A172 (cell line): ENCODE measurements at places on chromosomes 7 and 10. TPM values are rescaled to one million over a fixed set of nuclear protein-coding genes. Genes with fewer than 3 reads are reported as not detected.

The MRPL32 gene
- 159 and 181 TPM in 2 replicates for total RNA-seq

The NUTM2E gene
- 0.07 TPM in 1 of 2 replicates, not detected in the other for total RNA-seq

The STEAP2 gene
- 2.5 and 18.5 TPM in 2 replicates for total RNA-seq

The KIAA1217 gene
- total RNA-seq = 3.8 and 4.7 TPM in 2 replicates

The ADIRF gene
- not detected in 2 replicates for total RNA-seq

The POLL gene
- total RNA-seq = 11.6 and 18.4 TPM in 2 replicates

The CALHM3 gene
- total RNA-seq = 4.7 and 4.8 TPM in 2 replicates

The LIPF gene
- not detected in 2 replicates for total RNA-seq

The CPN1 gene
- not detected in 2 replicates for total RNA-seq

The GSDME gene
- 39.0 and 43.0 TPM in 2 replicates for total RNA-seq

The CD36 gene
- total RNA-seq = 0.05 and 2.7 TPM in 2 replicates

The SMURF1 gene
- 19.7 and 20.0 TPM in 2 replicates for total RNA-seq

The NPY4R2 gene
- total RNA-seq = not detected in 2 replicates

The IRF5 gene
- 17.4 and 20.8 TPM in 2 replicates for total RNA-seq

The TACC2 gene
- 4.4 and 8.5 TPM in 2 replicates for total RNA-seq

The SEC31B gene
- 1.4 TPM in 2 replicates for total RNA-seq

The AKR1C4 gene
- not detected in 2 replicates for total RNA-seq

- DNase-seq = no peak
These were observed 811 bp downstream of the RGS10 start for GRCh38 chr10:119541459-119542356.

GRCh38 chr7:73829505-73829904, 1.3 kb upstream of the CLDN4 start:
- DNase-seq = no peak

GRCh38 chr7:137862358-137862757, 15.6 kb upstream of the DGKI start:
- DNase-seq = no peak

- no peak for DNase-seq
These were observed 32.6 kb downstream of the KIAA1217 start for GRCh38 chr10:24241536-24242040.

DNA sequence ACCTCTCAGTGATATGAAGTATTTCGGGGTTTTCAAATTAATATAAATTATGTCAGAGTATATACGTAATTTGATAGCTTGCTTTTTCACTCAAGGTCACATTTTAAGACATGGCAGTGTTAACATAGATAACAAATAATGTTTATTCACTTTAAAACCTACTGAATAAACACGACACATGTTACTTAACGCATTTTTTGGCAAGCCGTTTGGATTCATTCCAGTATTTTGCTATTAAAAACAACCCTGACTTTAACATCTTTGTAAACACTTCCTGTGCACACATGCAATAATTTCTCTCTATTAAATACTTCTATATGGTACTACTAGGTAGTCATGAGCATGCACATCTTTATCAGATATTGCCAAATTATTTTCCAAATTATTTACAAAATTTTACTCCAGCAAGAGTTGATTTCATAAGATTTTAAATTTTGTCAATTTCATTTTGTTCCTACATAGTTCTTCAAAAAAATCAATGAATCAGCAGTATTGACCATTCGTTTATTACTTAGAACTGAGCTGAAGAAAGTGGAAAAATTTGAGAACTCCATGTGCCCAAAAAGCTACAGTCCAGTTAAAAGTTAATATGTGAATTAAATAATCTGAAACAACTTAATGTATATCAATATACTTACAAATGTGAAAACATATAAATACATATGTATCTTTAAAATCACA, 26.8 kb upstream of the THSD7A start:
- no peak for DNase-seq

GRCh38 chr10:131961047-131961776, 20.5 kb downstream of the BNIP3 start:
- DNase-seq = no peak

DNA sequence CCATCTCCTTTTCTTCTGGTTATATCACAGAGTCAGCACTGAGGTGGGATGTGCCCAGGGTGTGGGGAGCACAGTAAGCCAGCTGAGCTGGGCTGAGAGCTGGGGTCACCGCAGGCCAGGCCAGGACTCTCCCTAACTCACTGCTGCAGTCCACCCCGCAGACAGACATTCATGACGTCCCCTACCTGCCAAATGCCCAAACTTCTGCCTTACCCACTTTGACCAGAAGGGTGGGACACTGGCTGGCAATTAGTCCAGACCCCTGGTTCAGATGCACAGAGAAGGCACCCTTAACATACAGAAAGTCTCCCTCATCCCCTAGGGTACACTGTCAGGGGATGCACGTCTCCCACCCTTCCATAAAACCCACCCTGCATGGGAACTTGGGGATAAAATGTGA, 2.1 kb downstream of the DRGX start:
- DNase-seq = no peak

DNA sequence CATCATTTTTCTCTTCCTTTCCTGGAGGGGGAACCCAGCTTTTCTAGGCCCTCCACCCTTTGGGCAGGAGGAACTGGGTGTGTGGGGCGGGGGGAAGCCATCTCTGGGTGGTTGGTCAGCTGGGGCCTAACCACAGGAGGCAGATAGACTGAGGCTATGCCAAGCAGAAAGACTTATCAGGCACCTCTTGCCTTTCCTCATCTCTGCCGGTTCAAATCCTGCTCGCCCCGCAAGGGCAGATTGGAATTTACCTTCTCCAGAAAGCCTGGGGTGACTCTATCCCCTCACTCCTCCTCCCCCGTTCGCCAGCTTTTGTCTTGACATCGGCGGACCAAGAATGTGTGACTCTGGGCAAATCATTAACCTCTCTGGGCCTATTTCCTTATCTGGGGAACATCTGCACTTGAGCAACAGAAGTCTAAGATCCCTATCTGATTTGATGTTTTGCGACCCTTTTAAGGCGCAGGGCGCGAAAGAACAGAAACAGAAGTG, 584 bp upstream of the GARS1 start:
- DNase-seq = peak; percentile 55

- DNase-seq = no peak
These were observed 181.7 kb downstream of the ST7 start for GRCh38 chr7:117134889-117135552.

- no peak for DNase-seq
These were observed 55.5 kb downstream of the AOAH start for GRCh38 chr7:36668750-36669149.

DNA sequence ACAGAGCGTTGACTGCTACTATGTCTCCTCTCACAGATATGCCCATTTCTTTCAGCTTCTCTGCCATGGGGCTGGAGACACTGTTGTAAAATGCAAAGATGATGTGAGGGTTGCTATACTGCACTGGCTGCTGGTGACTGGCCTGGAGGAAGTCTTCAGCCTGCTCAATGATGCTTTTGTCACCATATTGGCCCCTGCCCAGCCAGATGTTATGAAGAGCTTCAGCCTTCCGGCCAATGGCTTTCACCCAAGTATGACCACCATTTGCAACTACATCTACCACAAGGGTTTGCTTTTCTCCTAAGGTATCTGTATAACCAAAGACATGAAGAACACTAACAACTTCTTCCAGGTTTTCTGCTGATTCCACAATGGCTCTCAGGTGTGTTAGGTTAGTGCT, 1.6 kb downstream of the C7orf25 start:
- DNase-seq = no peak

GRCh38 chr7:48337012-48337621, 165.9 kb downstream of the ABCA13 start:
- DNase-seq = peak; percentile 36

DNA sequence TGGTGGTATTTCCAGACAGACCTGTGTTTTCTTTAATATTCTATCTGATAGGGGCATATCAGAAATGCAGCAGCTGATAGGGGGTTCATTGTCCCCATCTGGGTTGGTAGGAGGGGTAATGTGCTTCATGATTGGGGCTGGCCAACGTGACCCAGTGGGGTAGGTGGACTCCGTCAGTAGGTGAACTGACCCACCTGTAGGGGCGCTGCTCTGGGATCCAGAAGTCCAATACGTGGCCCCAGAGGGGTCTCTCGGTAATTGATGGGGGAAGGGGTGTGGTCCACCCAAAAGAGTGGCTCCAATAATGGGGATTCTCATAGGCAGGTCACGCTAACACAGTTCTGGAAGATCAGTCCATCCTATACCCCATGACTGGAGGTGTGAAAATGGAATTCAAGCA, 112.0 kb downstream of the PRLHR start:
- DNase-seq = no peak

GRCh38 chr7:50663396-50664102, 98.3 kb upstream of the DDC start:
- DNase-seq = no peak

DNA sequence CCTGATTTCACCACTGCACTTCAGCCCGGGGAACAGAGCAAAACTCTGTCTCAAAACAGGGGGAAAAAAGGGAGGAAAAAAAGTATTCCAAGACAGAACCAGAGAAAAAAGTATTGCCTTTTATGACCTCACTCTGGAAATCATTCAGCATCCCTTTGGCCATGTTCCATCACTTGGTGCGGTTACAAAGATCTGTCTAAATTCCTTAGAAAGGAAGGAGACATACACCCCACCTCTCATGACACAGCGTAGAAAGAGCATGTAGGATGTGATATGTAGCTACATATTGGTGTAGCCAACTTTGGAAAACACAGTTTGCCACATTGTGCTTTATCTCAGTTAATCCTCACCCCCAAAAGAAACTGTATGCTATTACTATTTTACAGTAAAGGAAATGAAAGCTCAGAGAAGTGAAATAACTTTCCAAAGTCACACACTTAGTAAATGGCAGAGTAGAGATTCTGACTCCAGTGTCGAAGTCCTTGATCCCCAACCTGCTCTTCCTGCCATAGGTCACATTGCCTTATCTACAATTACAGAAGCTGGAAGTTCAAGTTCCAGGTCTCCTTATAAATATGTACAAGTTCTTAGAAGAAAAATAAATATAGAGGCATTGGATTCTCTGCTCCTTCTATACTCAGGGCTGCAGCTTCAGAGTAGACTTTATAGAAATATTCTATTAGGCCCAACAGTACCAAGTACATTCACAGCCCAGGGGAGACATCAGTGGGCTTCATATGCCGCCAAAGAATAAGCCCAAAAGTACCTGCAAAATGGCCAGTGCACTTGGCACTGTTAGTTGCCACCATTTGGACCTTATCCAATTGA, 91.6 kb upstream of the KMT2E start:
- no peak for DNase-seq

DNA sequence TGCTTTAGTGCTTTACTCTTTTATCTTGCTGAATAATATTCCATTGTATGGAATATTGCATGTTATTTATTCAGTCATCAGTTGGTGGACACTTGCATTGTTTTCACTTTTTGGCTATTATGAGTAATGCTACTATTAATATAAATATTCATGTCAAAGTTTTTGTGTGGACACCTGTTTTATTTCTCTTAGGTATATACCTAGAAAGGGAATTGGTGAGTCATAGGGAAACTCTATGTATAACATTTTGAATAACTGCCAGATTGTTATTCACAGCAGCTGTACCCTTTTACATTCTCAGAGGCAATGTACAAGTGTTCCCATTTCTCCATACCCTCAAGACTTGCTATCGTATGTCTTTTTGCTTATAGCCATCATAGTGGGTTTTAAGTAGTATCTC, 268.7 kb downstream of the SEMA3A start:
- DNase-seq = no peak

DNA sequence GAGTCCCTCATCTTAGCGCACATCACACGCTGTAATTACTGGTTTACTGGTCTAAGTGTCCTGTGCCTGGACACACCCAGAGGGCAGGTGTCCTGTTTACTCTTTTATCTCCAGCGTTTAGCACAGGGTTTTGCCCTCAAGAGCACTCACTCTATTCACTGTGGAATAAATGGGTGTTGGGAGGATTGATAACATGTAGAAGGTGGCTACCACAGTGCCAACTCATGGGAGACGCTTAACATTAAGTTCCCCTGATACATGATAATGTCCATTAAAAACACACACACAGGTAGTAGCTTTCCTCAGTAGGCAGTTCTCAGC, 96.1 kb upstream of the EFCAB10 start:
- DNase-seq = no peak

DNA sequence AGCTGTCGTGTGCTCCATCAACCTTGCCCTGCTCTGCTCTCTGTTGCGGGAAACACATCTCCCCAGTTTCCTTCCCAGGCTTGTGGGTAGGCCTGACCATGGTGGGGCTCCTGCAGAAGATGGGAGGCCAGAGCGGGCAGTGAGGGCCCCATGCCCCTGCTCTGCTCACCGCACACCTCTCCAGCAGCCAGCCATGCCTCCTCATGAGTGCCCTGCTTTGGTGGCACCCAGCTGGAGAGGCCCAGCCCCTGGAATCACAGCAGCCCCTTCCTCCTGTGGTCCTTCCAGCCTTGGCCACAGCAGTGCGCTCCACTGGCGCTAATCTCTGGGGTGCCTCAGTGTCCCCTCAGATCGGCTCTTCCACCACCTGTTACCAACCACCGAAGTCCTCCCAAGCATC, 4.2 kb upstream of the OPN4 start:
- DNase-seq = no peak

- no peak for DNase-seq
These were observed 108.8 kb downstream of the ADCYAP1R1 start for GRCh38 chr7:31160941-31161340.

- no peak for DNase-seq
These were observed 83.5 kb downstream of the SGMS1 start for GRCh38 chr10:50540069-50540825.

GRCh38 chr10:73786512-73786885, 1.1 kb downstream of the ZSWIM8 start:
- DNase-seq = no peak

DNA sequence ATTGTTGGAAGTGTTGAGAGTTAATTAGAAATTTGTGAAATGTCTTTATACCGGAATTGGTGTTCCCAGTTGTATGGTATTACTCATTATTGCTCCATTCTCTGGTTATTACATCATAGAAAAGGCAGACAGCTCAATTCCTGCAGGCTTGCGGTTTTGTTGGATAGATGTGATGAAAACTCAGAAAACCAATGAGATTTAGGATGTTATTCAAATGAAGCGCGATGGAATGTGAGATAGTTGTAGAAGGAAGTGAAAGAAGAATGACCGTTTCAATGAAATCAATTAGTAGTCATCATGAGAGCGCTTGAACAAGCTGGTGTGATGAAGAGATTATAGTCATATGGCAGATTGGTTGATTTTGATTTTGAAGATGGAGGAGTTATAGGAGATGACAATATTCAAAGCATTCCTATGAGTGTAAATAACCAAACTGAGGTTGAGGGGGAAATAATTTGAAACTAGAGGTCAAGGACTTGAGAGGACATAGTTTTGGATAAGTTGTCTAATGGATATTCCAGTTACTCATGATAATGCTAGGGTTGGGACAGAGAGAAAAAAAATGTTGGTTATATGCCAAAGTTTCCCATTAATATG, 991.5 kb downstream of the NRG3 start:
- peak; percentile 94 for DNase-seq
